Neural crest cell (in vitro differentiated cells): ENCODE measurements at places on chromosomes 12 and 14.

DNA sequence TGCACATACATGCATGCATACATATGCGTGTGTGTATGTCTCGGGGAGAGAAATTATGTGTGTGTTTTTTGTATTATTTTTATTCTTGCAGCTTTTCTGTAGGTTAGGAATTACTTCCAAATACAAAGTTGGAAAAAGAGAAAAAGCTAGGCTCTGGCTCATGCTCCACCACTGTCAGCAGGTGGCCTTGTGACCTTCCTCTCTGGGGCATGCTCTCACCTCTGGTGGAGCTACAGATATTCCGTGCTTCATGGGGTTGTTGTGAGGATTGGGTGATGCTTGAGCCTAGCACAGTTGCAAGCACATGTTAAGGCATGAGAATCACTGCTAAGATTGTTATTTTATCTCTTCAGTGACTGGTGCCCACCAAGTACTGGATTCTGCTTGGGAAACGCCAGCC is 6.7 kb upstream of the SERPINA6 start:
- no peak for DNase-seq

DNA sequence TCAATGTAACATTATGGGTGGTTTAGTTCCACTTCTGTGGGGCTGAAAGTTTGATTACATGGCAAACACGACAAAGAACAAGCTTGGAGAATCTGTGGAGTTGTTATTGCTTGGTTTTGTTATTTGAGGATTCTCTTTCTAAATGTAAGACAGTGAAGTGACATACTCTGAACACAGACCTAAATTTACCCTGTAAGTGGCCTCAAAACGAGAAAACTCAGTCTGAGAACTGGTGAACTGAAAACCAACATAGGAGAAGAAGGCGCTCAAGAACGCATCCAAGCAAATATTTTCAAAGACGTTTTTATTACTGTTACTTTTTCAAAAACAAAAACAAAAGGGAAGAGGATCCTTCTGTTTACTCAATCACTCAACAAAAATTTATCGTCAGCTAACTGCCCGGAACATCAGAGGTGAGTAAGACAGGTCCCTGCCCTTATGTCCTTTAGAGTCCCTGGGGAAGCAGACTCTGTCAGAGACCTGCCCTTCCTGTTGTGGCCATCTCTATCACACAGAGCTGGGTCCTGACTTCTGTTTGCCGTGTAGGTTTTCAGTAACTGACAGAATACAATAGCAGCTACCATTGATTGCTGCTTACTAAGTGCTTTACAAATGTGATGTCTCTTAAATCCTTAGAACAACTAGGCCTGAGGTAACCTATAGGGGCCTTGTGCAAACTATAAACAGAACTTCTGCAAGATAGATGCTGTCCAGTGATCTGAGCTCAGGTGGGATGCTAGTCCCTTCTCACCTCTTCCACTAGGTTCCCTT is 79.3 kb upstream of the C12orf71 start:
- DNase-seq = no peak

GRCh38 chr14:94051779-94052178 is 25.6 kb downstream of the OTUB2 start:
- DNase-seq = no peak

DNA sequence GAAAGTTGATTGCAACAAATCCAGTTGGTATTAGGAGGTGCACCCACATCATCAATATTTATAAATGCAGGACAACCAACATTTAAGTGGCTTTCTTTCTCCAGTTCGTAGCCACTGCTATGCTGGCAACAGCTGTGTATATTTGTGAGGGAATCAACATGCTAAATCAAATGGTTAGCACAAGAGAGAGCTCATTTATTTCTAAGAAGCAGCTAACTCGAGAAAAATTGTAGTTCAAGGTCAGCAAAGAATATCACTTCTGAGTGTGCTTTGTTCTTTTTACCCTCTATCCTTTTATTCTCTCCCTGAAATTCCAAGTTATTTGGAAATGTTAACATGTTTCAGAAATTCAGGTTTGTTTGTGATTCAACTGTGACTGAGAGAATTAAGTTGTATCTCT is 137.3 kb downstream of the NAV3 start:
- no peak for DNase-seq

GRCh38 chr12:105799103-105799502 is 339.7 kb downstream of the NUAK1 start:
- DNase-seq = no peak

GRCh38 chr14:24062216-24062980 is 9.0 kb upstream of the CPNE6 start:
- no peak for DNase-seq

GRCh38 chr12:106643000-106643399 is 60.2 kb downstream of the RFX4 start:
- DNase-seq = peak; percentile 19

- no peak for DNase-seq
Observed at GRCh38 chr12:121279507-121279915, 17.0 kb downstream of the CAMKK2 start.

DNA sequence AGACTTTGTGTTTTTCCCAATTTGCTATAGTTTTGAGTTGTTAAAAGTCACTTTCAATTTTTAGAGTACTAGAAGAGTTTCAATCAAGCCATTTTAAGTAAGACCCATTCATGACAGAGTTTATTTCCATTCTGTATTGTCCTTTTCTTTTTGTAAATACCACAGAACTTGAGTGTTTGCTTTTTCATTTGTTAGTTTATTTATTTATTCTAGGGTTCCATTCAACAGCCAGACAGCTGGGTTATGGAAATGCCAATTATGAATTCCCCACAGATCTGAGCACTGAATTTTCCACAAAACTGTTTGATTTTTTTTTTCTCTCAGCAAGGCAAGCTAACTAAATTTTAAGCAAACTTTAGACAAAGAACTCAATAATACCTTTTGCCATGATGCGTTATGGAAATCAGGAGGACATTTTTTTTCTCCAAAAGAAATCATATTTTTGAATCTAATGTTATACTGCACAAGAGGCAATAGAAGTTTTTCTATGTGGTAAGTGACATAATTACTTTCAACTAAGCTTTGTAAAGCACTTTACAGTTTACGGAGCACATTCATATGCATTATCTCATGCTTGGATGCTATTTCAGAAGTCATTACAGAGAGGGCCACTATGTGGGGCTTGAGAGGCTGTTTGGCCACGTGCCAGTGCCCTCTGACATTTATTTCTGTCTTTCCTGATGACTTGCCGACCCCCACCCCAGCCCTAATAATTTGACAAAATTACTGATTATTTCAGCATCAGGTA is 181.5 kb downstream of the VRK1 start:
- no peak for DNase-seq

GRCh38 chr14:31932675-31933074 is 144.4 kb upstream of the ARHGAP5 start:
- no peak for DNase-seq

DNA sequence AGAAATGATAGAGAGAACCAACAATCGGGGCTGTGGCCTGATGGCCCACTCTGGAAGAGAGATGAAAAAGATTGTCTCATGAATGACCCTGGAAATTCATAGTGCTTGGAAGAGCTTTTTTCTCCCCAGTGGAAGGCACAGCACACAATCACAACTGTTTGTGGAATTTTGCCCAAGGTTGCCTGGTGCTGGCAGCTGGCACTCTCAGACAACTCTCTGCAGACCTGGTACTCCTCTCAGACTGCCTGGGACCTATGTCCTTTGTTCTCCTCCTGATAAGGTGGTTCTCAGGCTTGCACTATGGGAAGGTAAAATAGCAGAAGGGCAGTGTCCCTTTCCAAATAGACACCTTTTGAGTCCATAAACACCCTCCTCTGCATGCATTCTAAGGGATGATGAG is 144.1 kb upstream of the SEL1L start:
- no peak for DNase-seq

DNA sequence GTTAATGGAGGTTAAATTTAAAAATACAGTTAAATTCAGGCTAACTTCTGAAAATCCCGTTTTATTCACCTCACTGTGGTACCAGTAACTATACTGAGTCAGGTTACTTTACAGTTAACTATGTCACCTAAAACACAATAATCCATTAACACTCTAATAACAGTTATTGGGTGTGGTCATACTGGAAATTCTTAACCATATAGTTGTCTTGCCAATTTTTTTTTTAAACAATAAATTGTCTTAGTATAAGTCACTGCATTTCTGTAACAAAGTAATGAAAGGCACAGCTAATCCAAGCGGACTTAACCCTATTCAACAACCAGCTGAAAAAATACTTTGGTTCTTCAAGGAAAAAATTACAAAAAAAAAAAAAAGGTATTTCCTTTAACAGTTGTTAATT is 16.2 kb upstream of the PHLDA1 start:
- no peak for DNase-seq

DNA sequence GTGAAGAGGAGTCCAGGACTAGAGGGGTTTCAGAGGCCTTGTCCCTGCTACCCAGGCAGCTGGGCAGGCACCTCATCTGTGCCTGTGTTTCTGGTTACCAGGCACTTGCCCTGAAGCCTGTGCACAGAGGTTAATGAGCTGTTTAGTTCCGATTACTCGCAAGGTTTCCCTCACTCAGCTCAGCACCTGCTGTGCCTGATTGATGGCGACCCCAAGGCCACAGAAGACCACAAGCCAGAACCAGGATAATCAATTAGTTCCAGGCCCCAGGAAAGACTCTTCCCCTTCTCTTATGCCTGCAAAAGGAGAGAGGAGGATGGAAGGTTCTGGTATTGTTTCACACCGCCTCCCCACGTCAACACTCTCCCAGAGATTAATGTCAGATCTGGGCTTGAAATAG is 88.8 kb upstream of the NOS1 start:
- DNase-seq = no peak

GRCh38 chr14:77582511-77582910 is 33.9 kb downstream of the SPTLC2 start:
- DNase-seq = no peak

GRCh38 chr12:67428431-67428830 is 159.3 kb downstream of the CAND1 start:
- DNase-seq = no peak

GRCh38 chr12:52358575-52359350 is 8.5 kb downstream of the KRT85 start:
- no peak for DNase-seq

DNA sequence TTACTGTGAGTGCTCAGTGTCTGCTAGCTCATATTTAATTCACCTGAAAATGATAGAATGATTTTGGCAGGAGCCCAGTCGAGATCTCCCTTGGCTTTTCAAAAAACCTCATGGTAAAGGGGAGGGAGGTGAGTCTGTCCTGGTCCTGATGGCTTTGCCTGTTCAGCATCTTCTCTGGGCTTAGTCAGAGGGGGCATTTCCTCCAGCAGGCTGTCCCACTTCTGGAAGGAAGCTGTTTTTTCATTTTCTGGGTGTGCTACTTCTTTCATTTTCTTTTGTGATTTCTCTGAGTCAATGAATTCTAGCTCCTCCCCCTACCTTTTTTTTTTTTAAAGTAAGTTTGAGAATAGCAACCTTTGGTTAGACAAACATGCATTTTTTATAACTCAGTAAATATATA is 58.8 kb downstream of the TMX1 start:
- DNase-seq = no peak

DNA sequence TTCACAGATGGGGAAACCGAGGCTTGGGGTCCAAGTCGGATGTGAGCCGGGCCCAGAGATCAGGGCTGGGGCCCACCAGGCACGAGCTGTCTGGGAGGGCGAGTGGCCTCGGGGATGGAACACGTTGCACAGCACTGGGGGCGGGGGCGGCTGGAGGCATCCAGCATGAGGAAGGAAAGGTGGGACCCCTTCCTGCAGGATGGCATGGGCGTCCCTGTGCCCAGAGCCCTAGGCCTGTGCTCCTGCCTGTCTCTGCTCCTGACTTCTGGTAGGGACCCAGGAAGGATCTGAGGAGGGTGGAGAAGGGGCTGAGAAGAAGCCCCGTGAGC is 183.4 kb downstream of the KIF26A start:
- no peak for DNase-seq

DNA sequence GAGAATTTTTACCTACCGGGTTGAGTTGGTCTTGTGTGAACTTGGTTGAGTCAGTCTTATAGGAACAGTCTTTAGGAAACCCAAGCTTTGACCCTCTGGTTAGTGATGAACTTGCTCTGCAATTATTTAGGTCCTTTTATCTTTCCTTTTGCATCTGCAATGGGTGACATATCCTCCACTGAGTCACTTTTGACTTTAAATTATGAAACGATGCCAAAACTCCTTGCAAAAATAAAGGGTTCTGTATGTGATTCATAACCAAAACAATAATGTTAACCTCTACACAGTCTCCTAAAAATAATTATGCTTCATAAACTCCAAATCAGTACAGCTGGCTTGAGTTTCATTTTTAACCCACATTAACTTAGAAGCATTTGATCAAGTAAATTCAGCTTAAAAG is 979.4 kb downstream of the GALC start:
- DNase-seq = no peak

- no peak for DNase-seq
Observed at GRCh38 chr12:88925454-88925853, 345.2 kb upstream of the KITLG start.

DNA sequence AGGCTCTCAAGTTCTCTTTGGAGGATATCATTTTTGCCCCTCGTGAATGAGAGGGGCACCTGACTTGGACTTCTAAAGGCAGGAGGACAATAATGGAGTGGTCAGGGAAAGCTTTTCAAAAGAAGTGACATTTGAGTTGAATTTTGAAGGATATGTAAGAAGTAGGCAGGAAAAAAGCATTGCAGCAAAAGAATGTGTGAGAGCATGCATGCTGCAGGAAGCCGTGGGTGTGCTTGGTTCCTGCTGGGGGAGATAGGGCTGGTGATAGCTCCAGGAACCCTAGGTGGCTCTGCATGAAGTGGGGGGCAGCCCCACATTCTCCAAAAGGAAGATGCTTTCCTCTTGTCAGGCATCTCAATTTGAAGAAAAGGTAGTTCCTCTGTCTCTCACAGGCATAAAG is 23.1 kb downstream of the ACVR1B start:
- DNase-seq = no peak

GRCh38 chr12:109517619-109518018 is 40.2 kb downstream of the UBE3B start:
- DNase-seq = no peak

- DNase-seq = no peak
Observed at GRCh38 chr12:124994437-124994975, 1.1 kb downstream of the BRI3BP start.

GRCh38 chr12:24709216-24709615 is 239.7 kb downstream of the BCAT1 start:
- no peak for DNase-seq

- no peak for DNase-seq
Observed at GRCh38 chr12:120532701-120533238, 1.4 kb upstream of the RNF10 start.

DNA sequence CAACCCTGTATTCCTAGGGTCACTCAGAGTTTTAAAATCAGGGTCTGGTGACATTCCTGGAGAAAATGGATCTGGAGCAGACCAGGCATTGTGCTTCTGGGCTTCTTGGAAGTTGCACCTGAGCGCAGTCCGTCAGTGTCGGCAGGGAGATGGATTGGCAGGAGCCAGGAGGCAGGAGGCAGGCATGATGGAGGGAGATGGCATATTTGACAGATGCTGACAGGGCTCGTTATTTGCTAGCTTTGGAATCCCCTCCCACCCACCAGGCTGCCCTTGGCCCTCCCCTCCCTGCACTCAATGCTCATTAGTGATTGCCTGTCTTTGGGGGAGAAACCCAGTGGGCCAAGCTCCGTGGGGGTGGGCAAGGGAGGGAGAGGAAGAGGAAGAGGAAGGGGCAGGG is 4.7 kb downstream of the CISTR start:
- DNase-seq = no peak
